ENCODE measurements at places on chromosomes 3 and 15.

DNA sequence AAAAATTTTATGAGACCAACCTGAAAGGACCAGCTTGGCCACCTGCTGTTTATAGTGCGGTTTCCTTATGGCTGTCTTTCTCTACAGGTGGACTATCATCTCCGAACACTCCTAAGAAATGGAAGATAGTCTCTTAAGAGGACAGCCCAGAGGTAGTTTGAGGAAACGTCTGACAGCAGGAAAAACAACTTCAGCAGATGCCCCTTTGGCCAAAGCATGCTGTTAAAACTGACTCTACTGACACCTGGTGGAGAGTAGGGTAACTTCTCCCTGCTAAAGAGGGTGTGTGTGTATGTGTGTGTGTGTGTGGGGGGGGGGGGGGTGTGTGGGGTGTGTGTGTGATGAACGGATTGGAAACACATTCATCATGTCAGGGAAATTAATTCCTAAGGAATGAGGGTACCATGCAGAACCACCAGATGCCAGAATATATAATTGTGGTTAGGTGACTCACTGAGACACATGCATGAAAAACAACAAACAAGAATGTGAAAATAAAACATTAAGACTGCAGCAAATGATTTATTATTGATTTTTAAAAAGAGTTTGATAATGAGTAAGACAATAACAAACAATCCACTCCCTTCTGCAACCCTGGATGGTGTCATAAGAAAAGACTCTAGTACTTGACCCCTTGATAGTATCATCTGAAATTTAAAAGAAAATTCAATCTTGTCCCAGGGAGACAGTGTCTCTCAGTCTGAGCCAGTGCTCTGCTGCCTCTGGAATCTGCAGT is 256.5 kb downstream of the THRB start:
- H3K27ac ChIP-seq: no peak overlapping the region
- no peaks in the 10 kb centered on the region for H3K4me1 ChIP-seq
- H3K27me3 ChIP-seq: no peaks in the 10 kb centered on the region

GRCh38 chr3:139225548-139225947 is 118.3 kb upstream of the MRPS22 start:
- DNase-seq: no peak
- no peaks in the 10 kb centered on the region for H3K36me3 ChIP-seq
- no peak overlapping the region for H3K4me3 ChIP-seq
- no peaks in the 10 kb centered on the region for H3K4me1 ChIP-seq
- no peak overlapping the region for H3K27ac ChIP-seq
- no peaks in the 10 kb centered on the region for H3K27me3 ChIP-seq

GRCh38 chr3:72368331-72368975 is 479.8 kb downstream of the SHQ1 start:
- no peak overlapping the region for H3K4me3 ChIP-seq
- H3K4me1 ChIP-seq: peaks cover 9% of the 10 kb centered on the region
- H3K36me3 ChIP-seq: no peaks in the 10 kb centered on the region
- H3K27me3 ChIP-seq: no peaks in the 10 kb centered on the region
- no peak overlapping the region for H3K27ac ChIP-seq

- no peak overlapping the region for H3K27ac ChIP-seq
- no peak for DNase-seq
- no peaks in the 10 kb centered on the region for H3K27me3 ChIP-seq
- H3K4me3 ChIP-seq: no peak overlapping the region
- H3K36me3 ChIP-seq: no peaks in the 10 kb centered on the region
Observed at GRCh38 chr15:61000276-61000675, 228.8 kb downstream of the RORA start.
